ENCODE measurements at places on chromosomes 13 and 19.

DNA sequence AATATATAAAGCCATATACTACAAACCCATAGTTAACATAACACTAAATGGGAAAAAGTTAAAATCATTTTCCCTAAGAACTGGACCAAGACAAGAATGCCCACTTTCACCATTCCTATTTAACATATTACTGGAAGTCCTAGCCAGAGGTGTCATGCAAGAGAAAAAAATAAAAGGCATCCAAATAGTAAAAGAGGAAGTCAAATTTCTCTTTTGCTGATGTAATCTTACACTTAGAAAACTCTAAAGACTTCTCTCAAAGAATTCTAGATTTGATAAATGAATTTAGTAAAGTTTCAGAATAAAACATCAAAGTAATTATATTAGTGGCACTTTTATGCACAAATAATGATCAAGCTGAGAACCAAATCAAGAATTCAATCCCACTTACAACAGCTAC lies 678.9 kb upstream of the SLITRK5 start:
- no peak for DNase-seq

DNA sequence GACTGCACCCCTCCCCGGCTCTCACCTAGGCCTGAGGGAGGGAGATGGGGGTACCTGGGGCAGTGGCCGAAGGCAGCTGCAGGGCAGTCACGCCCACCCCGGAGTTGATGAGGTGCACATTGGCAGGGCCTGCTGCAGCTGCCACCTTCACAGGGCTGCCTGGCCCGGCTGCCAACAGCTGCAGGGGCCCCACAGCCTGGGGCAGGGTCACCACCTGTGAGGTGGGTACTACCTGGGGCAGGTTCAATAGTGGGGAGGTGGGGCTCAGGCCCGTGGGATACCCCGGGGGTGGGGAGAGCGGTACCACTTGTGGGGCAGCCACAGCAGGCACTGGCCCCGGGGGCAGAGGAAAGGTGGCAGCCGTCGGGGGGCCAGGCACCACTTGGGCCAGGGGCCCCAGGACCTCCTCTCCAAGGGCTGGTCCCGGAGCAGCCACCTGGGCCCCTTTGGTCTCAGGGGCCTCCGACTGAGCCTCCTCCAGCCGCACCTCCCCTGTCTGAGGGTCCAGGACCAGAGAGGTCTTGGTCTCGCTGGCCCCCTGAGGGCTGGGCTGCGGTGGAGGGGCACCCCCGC lies 2.7 kb downstream of the SIX5 start:
- DNase-seq, result no peak

DNA sequence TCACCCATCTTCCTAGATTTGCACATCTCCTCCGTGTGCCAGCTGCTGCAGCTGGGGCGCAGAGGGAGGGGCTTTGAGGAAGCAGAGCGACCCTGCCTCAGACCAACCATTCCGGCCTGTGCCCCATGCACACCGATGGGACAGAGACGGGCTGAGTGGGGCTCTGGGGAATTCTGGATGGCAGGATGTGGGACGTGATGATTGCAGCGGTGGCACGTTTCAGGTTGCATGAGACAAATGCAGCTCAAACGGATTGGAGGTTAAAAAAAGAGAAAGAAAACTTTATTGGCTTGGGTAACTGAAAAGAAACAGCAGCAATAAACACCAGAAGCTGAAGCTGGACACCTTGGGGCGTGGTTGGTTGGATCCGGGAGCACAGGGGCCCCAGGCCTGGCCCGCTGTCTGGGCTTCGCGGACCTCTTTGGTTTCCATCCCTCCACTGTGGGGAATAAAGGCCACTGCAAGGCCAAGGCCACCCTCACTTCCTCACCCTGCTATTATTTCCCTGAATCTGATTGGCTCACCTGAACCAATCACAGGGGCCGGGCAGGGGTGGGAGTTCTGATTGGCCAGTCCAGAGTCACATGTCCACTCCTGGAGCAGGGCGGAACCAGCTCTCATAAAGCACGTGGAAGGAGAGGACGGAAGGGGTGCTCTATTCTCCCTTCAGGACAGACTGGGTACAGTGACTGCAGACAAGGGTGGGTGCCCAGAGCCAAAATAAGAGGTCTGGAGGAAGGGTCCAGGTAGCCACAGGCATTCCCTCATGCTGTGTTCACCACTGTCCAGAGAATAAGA lies 6.1 kb upstream of the ZNF787 start:
- no peak for DNase-seq

DNA sequence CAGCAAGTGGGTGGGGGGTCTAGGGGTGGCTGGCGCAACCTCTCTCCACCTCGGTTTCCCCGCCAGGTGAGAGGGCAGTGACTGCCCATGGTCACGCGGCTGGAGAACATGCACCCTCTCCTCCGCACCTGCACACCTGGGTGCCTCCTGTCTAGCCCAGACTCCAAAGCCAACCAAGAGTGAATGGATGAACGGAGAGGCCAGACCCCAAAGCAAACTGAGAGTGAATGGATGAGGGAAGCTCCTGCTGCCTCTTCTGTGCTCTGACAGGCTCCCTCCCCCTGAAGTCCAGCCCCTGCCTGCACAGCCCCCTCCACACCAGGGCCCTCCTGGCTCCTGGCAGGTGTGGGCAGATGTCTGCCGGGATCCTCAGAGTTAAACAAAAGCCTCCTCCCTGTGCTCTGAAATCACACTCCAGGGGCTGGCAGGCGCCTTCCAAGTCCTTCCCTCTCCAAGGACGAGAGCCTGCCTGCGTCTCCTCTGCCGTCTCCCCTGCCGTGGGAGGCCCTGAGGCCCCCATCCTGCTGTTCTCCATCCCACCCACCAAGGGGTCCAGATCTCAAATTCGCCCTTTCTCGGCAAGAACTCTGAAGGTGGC lies 2.2 kb downstream of the SBNO2 start:
- no peak for DNase-seq

GRCh38 chr13:49220036-49220855 lies at the start of gene MLNR:
Gene MLNR (plus strand): TSS chr13:49220338. CDS start chr13:49220338, 0 bp downstream.
- no peak for DNase-seq

DNA sequence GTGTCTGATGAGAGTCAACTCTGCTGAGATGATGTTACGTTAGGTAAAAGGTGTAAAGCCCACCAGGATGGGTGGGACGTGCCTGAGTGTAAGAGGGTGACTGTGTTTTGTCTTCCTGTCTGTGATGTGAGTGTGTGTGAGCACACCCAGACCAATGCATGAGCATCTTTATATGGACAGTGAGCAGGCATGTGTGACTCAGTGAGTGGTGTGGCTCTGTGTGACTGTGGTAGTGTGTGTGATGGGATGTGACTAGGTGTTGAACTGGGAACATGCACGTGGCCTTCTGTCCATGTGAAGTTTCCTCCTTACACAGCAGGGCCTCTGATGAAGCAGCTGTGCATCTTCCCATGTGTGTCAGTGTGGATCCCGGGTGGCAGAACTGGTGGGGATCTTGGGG lies 17.8 kb upstream of the LGALS16 start:
- no peak for DNase-seq

DNA sequence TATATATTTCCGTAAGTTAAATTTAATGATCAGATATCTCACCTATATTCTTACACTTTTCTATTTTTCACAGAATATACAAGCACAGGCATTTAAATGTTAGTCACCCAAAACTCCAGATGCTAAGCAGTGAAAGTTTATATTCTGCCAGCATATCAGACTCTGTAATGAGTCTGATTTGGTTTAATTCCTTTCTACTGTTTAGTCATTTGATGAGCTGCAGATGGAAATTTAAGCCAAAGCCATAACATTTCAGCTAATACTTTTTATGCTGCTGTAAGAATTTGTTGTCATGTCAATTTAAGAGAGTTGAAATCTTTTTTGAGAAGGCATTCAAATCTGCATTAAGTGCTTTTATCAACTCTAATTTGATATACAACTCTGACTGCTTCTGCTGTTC lies 8.0 kb downstream of the FRY start:
- DNase-seq, result no peak

- DNase-seq, result no peak
These were observed 10.0 kb upstream of the FFAR2 start for GRCh38 chr19:35438096-35438495.

DNA sequence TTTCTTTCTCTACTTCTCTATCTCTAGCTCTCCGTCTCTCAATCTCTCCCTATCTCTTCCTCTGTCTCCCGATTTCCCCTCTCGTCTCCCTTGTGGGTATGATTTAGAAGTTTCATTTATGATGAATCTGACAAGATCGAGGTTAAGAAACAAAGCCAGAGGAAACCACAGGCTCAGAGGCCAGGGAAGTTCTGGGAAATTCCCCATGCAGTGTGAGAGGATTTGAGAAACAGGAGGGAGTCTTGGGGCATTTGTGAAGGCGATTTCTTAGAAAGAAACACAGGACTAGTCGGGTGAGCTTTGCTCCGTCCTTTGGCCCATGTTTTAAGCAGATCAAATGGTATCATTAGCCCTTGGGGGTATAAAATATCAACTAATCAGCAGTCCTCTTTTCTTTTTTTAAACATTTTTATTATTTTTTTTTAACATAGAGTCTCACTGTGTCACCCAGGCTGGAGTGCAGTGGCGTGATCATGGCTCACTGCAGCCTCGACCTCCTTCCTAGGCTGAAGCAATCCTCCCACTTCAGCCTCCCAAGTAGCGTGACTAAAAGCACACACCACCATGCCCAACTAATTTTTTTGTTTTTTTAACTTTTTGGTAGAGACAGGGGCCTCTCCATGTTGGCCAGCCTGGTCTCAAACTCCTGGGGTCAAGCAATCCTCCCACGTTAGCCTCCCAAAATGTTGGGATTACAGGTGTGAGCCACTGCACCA lies 25.8 kb downstream of the TNFSF9 start:
- DNase-seq, result no peak

DNA sequence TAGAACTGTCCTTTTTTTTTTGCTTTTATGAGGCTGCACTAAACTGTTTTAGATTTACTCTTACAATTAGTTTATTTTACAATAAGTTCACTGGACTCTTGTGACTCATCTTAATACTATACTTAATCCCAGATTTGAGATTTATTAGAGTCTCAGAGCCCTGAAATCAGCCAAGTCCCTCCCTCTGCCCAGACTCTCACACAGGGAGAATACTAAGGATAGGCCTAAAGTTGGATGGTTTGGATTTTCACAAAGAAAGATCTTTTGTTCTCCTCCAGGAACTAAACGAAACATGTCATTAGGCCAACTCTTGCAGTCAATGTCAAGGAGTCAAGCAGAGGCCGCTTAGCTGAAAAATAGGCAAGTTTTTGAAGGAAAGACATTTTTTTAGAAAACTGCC lies 42.7 kb upstream of the MIR17HG start:
- no peak for DNase-seq

DNA sequence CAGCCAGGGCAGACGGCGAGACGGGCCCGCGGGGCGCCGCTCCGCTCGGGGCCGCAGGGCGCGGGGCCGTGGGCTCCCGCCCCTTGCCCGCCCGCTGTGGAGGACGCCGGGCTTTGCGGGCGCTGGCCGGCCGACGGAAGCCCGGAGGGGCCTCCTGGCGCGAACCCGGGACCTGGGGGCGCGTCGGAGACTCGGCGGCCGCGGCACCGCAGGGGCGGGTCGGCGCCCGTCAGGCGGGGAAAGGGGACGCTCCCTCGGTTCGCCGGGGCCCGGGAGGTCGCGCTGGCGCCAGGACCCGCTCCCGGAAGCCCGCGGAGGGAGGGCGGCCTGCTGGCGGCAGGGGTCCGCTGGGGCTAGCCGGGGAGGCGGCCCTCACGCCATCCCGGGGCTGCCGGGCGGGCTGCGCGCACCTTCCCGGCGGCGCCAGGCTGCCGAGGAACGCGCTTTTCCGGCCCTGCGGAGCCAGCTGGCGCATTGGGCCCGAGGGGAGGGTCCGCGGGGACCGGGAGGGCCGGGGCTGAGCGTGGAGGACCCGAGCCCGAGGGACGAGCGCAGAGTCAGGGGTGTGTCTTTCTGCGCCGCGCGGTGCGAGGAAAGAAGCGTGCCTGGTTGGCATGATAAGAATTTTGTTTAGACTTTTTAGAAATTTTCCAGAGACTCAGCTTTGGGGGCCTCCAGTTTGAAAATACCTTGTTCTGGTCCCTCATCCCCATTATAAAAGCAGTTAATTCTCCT lies 511 bp downstream of the GARRE1 start:
- DNase-seq, result no peak

- no peak for DNase-seq
These were observed 293.7 kb downstream of the POU4F1 start for GRCh38 chr13:78309497-78310180.

DNA sequence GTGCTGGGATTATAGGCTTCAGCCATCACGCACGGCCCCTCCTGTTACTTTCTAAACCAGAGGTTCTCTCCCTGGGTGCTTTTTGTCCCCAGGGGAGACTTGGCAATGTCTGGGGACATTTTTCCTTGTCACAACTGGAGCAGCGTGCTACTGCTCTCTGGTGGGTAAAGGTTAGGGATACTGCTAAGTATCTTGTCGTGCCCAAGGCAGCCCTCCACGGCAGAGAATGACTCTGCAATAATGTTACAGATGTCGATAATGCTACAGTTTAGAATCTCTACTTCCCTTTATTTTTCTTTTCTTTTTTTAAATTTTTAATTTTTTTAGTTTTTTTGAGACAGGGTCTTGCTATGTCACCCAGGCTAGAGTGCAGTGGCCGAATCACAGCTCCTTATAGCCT lies 38.0 kb downstream of the ADGRE1 start:
- DNase-seq, result no peak

DNA sequence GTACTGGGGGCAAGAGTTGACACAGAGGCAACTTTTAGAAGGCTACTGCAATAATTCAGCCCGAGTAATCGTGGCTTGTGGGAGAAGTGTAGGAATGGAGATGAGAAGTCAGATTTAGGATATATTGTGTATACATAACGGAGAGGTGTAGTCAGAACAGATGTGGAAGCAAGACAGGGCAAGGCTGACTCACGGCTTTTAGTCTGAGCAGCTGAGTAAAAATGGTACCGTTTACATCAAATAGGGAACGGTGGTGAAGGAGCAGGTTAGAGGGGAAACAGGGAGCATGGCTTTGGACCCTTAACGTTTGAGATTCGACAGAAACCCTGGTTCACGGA lies 796 bp upstream of the LSM14A start:
- no peak for DNase-seq

- no peak for DNase-seq
These were observed 16.5 kb downstream of the KLK4 start for GRCh38 chr19:50894478-50895356.

DNA sequence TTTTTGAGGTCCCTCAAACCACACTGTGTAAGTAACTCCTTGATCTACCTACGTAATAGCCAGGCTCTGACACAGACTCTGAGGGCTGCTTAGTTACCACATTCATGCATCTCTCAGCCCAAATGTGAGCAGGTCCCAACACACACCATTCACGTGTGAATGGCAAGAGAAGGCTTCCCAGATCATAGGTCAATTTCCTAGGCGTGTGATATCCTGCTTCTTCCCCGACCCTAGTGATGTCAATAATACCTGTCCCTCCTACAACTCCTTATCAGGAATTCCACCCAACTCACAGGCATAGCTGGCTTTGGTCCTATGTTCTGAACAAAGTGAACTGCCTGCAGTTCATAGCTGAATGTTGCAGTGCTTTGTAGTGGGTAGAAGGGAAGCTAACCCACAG lies 334.5 kb downstream of the RFC3 start:
- DNase-seq, result no peak

- DNase-seq, result no peak
These were observed 18.8 kb upstream of the UBE2L5 start for GRCh38 chr13:30403456-30403855.

DNA sequence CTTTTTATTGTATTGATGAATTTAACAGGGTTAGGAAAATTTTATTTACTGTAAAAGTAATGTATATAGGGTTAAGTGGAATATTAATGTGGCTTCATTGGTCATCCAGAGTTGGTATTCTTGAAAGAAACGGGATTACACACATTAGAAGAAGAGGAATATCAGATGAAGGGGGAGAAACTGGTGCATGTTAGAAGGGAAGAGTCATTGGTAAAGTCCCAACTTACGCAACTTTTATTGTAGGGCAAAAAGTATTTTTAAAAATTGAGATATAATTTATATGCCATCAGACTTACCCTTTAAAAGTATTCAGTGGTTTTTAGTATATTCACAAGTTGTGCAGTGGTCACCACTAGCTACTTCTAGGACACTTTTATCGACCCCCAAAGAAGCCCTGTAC lies 47.3 kb downstream of the DNAJC3 start:
- no peak for DNase-seq
